Stimulated activated CD4-positive, alpha-beta T cell treated with anti-CD3 and anti-CD28 coated beads, TNF-alpha, amount 100 ng/mL, for 1 hour (primary cell): ENCODE measurements at places on chromosomes 3 and 15.

- DNase-seq, result no peak
Observed at GRCh38 chr15:44296625-44297524, 8.4 kb downstream of the GOLM2 start.

GRCh38 chr15:90818251-90819210, 49.9 kb upstream of the FURIN start:
- DNase-seq, result no peak

DNA sequence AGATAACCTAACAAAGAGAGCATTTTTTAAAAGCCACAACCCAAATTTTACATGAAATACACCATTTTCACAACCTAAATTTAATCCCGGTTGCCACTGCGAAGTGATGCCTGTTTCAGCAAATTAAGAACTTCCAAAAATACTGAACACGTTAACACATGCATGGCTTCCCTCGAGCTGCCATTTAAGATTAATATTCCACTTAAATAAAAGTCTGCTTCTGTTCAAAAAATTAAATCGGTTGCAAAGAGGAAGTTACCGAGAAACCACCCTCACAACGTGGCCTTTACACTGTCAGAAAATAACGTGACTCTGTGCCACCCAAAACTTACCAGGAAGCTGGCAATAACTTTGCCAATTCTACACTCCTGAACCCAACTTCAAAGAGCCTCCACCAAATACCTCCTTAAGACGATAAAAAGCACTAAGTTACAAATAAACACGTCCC, 1.2 kb downstream of the TBL1XR1 start:
- no peak for DNase-seq

DNA sequence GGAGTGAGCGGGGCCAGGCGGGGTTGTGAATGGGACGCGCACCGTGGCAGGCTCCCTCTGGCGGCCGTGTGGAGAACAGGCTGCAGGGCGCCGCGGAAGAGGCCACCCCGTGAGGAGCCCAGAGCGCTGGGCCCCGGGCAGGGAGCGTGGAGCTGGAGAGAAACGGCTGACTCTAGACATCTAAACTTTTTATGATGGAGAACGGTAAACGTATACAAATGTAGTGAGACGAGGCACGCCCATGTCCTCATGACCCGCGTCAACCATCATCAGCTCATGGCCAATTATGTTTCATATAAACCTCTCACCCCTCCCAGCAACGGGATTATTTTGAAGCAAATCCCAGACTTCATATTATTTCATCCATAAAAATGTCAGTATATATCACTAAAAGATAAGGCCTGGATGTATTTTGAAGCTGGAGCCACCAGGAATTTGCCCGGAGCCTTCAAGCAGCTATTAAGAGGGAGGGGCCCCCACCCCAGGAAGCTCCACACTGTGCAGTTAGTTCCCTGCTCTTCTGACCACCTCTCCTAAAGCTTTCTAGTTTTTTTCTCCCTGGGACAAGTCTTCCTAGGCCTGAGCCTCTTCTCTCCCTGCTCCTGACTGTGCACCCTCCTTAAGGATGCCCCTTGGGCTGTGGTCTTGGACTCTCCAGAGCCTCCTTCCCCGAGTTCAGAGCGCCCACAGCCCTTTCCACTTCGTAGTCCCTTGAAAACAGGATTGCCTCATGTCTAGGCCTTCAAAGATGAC, 149.5 kb downstream of the SMAD6 start:
- peak; percentile 69 for DNase-seq

DNA sequence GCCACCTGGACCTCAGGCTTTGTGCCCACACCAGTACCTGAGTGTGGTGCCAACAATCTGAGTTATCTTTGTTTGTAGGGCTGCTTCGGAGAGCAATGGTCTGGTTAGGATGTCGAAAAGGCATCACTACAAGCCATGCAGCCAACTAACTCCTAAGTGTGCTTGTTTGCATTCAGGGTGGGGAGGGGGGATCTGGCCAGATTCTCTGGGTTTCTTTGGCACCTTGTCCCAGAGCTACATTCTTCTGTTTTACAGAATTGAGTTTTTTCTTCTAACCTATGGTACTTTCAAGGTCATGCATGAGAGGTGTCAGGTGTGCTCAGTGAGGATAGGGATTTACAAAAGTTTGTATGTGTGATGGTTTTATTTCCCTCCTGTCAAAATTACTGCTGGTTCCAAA, 391.4 kb upstream of the RARB start:
- DNase-seq, result no peak

- no peak for DNase-seq
Observed at GRCh38 chr3:184820525-184820924, 8.6 kb downstream of the VPS8 start.

DNA sequence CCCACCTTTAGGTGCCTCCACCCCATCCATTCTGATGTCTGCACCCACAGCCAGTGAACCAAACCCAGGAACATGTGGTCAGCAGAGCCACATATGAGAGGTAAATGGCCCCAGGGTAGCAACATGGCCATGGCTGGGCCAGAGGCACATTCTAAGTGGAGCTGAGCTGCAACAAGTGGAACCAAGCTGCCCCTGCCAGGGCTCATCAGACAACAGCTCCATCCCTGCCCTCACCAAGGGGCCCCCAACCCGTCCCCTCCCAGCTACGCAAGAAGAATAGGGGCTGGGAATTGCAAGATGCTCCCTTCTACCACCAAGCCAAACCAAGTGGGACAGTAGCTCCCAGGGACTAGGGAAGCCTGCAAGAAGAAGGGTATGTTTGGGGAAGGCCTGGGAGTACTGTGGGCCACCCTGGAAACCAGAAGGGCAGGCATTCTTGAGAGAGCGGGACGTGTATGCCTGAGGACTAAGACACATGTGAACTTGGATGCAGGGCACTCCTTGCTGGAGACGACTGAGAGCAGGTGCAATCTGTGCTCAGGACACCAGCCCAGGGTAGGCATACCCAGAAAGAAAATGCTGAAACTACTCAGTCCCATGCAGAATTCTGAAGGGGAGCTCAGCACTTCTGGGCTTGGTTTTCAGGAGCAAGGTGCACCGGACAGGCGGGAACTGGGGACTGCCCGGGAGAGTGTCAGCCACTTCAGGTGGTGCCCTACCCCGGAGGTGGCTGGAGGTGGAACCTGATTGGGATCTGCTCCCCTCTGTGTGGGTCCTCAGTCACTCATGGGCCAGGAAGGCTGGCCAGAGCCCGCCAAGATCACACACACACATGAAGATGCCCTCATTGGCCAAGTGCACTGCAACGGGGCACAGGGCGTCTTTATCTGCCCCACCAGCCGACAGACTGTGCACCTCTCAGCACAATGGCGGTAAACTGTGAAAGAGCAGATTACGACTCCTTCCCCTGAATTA, 9.5 kb downstream of the MYL3 start:
- DNase-seq, result no peak

GRCh38 chr3:25184641-25185250, 243.3 kb upstream of the RARB start:
- no peak for DNase-seq

- DNase-seq, result no peak
Observed at GRCh38 chr15:79919749-79920511, 23.1 kb upstream of the MTHFS start.
